Right renal cortex interstitium (tissue), 3 donors: ENCODE measurements at places on chromosomes 6 and 20.

DNA sequence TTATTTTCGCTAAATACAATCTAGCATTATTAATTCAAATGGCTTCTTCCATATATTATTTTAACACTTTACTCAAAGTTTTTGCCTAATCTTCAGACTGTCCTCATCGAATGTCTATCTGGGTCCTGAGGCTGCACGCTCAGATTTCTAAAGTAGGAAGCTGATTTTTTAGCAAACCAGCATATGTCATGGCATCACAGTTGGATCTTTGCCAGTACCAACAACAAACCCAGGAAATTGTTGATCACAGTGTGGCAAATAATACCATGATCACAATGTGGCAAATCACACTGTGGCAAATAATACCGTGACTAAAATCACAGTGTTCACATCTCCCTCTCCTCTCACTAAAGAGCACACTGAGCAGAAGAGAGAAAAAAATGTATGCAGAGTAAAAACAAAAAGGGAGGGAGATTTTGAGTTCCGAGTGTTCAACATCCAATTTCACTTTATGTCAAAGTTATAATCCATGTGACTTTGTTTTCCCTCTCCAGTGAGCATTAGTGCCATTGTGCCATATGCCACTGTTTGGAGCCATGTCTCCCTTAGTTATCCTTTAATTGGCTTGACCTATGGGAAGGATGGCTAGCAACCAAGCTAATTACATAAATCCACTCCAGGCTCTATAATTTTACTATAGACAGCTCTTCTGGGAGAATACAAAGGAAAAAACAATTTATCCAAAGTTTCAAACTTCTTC is 1059.6 kb downstream of the HACE1 start:
- DNase-seq = no peak

DNA sequence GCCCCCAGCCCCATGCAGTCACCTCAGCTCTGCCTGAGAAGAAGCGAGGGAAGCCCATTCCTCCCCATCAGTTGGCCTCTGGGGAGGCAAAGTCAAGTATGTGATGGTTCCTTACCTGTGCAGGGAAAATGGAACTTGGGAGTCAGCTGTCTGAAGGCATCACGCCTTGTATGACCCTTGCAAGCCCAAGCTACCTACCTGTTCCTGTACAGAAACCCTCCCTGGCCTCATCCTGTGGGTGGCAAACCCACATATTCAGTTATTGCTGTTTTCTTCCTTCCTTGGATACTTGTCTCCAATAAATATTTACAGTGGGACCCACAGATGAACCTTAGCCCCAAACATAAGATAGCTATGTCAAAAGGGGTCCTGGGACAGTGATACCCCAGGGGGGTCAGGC is 92.2 kb upstream of the MLN start:
- DNase-seq = no peak

GRCh38 chr6:164996838-164997237 is 312.6 kb downstream of the C6orf118 start:
- no peak for DNase-seq

GRCh38 chr6:11433860-11434259 is 103.7 kb upstream of the TMEM170B start:
- DNase-seq = no peak

DNA sequence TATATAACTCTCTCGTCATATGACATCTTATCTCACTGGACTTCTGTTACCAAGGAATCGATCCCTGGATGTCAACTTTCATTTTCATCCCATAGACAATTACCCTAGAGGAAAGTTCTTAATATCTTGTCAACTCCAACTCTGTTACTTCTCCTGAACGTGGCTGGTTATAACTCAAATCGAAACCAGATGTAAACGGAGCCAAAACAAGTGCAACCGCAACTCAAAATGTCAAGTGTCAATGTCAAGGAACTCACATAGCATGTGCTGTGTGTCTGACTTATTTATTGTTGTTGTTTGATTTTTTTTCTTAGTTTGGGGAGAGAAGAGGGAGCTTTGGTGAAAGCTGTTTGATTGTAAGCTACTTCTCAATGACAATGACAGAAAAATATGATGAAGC is 108.6 kb downstream of the VIP start:
- no peak for DNase-seq

DNA sequence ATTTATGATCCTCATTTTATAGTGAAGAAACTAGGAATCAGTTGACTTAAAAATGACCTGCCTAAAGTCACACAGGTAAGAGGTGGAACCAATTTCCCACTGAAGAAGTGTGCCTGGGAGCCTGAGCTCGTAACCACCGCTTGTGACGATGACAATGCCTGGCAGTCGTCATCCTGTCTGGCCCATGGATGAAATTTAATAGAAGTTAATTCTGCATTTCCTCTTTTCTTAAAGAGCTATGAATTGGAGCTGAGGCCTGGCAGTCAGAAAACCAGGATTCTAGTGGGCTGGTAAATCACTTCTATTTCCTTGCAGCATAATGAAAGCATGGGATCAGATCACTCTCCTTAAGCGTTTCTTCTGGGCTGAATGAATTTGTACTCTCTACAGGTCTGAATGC is 200.0 kb upstream of the SGK1 start:
- no peak for DNase-seq

- no peak for DNase-seq
Measured at GRCh38 chr20:38175304-38176180, 10.5 kb upstream of the TGM2 start.

- DNase-seq = no peak
Measured at GRCh38 chr6:13854716-13855250, 40.4 kb upstream of the MCUR1 start.

DNA sequence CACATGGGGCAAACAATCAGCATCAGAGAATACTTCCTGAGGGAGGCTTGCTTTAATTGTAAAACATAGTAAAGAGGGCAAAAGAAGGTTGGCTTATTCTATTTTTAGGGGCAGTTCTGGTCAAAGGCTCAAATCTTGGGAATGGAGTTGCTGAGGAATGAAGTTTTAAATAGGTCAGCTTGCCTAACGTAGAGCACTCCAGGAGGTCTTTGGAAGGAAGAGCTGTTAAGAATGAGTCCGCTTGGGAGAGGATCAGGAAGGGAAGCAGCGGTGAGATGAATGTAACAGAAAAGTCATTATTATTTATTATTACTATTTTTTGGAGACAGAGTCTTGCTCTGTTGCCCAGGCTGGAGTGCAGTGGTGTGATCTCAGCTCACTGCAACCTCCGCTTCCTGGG is 108.7 kb downstream of the ZFAND3 start:
- no peak for DNase-seq

DNA sequence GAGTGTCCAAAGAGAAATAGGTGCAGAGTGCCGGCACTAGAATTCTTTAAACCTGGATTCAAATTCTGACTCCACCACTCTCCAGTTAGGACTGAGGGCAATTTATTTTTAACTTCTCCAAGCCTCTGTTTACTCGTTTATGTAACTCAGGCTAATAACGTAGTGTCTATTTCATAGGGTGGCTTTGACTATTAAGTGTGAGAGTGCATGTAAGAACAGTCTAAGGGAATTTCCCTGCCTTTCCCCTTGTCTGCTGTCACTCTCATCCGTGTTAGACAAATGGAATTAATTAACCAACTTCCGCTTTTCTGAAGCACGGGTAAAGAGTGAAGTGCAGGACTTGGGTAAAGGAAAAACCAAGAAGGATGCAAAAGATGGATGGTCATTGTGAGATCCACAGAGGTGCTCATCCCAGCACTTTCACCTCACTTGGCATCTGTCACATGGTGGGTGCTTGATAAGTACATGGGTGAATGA is 4.1 kb upstream of the ZKSCAN8 start:
- DNase-seq = no peak

- no peak for DNase-seq
Measured at GRCh38 chr6:118551063-118552053, 3.3 kb downstream of the PLN start.

DNA sequence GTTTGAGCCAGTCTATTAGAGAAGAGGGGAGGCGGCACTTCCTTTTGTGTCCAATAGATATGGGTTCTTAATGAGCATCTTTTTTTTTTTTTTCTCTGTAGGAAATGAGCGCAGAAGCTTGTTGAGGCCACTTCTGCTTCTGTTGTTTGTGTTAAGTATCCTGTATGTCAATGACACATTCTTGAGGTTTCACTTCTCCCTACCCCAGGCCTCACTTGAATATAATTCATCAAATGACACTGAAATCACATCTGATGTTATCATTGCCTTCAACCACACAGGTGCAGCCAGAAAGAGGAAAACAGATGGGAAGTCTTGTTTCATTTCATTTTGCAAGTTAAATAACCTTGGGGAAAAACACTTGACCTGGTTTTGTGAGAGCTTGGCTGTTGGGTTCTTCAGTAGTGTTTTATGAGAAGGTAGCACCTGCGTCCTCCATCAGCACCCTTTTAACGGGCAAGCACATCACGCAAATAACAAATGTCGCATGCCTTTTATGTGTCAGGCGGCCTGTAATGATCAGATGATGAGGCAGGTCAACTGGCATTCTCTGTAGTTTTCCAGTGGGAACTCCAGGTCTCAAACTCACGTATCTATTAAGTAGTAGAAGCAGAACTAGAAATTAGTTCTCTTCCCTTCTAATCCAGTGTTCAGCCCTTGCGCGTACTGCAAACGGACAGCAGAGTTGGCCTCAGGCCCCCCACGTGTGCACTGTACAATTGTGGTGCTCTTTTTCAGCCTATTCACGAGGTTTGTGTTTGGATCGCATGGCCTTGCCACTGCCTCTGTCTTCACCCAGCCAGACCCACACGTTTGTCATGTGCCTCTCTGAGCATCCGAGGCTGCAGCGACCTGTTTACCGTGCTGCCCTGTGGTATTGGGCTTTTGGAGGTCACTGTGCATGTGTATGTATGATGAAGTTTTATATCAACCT is 23.5 kb downstream of the PLEKHG1 start:
- DNase-seq = no peak

GRCh38 chr6:32855467-32856174 is 1.6 kb downstream of the PSMB9 start:
- no peak for DNase-seq

DNA sequence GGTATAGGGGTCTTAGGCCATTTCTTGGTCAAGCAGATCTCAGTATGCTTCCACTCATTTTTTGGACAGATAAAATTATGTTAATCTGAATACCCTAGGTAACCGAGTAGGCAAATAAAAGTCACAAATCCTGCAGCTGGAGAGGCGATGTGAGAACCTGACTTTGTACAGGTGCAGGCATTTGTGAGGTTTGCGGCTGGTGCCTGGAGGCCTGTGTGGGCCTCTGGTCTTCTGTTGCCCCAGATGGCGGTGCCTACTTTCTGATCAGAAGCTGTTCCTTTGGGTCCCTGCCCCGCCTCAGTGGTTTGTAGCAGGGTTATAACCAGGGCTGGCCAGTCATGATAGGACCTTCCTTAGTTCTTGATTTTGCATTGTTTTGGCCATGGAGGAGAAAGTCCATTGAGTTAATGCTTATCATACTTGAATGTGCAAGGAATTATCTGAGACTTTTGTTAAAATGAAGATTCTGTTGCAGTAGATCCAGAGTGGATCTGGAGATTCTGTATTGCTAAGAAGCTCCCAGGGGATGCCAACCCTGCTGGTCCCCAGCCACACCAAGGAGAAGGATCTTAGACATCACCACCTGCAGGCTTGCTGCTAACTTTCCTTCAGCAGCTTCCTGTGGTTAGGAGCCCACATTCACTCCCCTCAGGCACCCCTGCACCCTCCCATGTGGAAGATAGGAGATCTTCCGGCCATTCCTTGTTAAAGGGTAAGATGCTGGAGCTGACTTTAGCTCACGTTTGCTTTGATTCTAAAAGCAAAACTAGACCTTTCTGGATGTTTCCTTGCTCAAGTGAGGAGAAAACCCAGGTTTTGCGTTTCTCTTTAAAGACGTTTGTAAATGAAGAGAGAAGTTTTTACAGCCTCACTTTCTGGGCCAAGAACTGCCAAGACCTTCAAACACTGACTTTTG is 50.7 kb downstream of the LRRC1 start:
- no peak for DNase-seq

DNA sequence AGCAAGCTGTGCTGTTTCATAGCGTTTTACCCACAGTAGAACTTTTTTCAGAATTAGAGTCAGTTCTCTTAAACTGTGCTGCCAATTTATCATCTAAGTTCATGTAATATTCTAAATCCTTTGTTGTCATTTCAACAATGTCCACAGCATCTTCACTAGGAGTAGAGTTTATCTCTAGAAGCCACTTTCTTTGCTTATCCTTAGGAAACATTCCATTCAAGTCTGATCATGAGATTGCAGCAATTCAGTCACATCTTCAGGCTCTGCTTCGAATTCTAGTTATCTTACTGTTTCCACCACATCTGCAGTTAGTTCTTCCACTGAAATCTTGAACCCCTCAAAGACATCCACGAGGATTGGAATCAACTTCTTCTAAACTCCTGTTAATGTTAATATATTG is 12.5 kb downstream of the CTNNBL1 start:
- no peak for DNase-seq

GRCh38 chr20:62966212-62967148 is 14.0 kb downstream of the SLC17A9 start:
- no peak for DNase-seq

DNA sequence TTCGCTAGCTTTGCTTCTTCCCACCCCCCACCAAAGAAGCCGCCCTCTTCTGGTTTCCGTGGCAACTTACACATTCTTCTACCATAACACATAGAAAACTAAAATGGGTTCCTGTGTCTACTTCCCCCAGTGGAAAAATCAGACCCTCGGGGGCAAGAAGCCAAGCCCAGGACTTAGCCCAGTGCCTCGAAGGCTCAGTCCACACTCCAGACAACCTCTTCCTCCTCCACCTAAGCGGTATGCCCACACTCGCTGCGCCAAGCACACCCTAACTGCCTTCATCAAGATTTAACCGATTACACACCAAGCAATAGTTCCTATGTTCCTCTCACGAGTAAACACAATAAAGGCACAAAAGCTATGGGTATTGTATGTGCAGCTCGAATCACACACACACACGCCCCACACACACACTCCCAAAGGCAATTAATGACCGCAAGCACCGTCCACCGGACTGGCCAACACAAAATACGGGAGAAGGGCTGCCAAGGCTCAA is 537 bp downstream of the PPIL4 start:
- peak; percentile 51 for DNase-seq

GRCh38 chr6:138540468-138540867 is 41.2 kb upstream of the NHSL1 start:
- DNase-seq = no peak

DNA sequence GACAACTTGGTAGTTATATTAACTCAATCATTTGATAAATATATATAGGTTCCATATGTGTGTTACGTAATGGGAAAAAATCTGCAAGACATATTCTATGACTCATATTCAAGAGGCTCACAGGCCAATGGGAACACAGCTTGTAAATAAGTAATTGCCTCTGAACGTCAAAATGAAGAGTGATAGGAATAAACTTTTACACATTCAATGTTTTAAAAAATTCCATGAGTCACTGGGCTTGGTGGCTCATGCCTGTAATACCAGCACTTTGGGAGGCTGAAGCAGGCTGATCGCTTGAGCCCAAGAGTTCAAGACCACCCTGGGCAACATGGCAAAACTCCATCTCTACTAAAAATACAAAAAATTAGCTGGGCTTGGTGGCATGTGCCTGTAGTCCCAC is 209.4 kb upstream of the MCHR2 start:
- no peak for DNase-seq

- no peak for DNase-seq
Measured at GRCh38 chr6:137571854-137572253, 77.7 kb upstream of the OLIG3 start.
